Stimulated activated CD4-positive, alpha-beta T cell treated with anti-CD3 and anti-CD28 coated beads, Interleukin-1b, Interleukin-23, amount 100 ng/mL, for 1 hour (primary cell): ENCODE measurements at places on chromosomes 3 and 15.

GRCh38 chr15:75335313-75335704 is 554 bp upstream of the COMMD4 start:
- DNase-seq = no peak

DNA sequence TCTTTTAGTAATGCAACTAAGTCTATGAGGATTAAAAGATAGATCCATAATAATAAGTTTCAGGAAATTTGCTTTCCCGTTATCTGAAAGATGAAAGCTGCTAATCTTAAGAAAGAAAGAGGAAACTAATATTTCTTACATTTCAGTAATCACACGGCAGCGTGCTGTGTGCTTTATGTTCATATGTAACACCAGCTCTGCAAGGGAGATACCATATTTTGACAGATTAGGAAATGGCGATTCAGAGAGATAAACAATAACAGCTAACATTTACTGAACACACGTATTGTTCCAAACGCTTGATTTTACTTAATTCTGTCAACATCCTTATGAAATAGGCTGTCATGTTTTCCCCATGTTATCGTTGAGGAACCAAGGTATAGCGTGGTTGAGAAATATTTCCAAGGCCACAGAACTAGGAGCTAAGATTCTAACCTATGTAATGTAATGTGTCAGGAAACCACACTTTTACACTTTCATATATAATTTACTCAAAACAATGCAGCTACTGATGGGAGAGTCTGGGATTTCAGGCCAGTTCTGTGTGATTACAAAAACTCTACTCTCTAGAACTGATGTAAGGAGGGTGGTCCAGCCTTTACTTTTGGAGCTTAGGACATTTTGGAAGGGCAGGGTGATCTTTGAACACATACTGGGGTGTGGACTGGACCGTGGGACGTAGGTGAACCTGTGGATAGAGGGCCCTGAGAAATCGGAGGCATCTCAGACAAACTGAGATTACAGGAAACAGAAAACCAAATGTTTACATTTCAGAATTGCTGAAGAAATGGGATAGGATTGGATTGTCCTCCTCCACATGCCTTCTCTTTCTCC is 100.6 kb downstream of the IL1RAP start:
- DNase-seq = no peak

- no peak for DNase-seq
Measured at GRCh38 chr3:57971975-57972374, 36.2 kb upstream of the FLNB start.

GRCh38 chr3:195916291-195916690 is 7.9 kb upstream of the TNK2 start:
- no peak for DNase-seq

DNA sequence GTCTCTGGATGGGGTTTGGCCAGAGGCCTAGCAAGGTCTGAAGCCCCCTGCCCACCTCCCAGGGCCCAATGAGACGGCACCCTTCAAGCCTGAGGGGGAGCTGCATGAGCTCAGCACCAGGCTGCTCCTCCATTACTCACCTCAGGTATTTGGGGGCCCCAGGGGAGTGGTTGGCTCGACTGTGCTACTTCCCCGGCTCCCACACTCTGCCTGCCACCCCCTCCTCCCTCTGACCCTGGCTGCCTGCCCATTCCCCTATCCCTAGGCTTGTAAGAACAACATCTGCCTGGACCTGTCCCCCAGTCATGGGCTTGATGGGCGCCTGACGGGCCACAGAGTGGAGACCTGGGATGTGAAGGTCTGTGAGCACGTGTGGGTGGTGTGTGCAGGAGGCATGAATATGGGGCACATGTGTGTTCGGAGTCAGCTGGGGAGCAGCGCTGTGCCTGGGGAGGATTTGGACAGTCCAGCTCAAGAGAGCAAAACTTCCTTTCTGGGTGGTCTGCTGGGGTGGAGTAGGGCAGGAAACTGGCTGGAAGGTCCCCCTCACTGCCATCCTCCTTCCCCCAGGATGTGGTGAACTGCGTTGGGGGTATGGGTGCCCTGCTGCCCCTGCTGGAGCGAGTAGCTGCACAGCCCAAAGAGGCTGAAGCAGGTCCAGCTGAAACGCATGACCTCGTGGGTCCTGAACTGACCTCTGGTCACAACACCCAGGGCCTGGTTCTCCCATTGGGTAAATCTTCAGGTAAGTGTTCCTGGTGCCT is 17.4 kb downstream of the NBEAL2 start:
- no peak for DNase-seq

GRCh38 chr3:174547801-174548435 is 311.2 kb upstream of the NAALADL2 start:
- DNase-seq = no peak

GRCh38 chr3:38964204-38964603 is 87.5 kb downstream of the SCN11A start:
- no peak for DNase-seq

DNA sequence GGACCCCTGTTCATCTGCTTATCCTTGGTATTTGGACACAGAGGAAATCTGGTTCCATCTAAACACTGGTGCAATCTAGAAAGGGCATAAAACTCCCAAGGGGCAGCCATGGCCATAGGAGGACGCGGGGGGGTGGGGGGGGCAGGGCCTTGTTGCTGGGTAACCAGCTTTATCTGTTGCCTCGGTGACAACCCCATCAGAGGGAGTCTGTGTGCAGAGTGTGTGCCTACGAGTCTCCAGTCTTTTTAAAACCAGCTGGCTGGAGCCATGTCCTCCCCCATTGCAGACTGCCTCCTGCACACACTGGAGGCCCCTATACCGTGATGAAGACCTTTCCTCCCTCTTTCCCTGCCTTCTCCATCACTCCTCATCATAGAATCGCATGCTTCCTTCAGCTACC is 26.4 kb upstream of the CORO2B start:
- no peak for DNase-seq

GRCh38 chr3:52029053-52029452 is 27.3 kb downstream of the DUSP7 start:
- DNase-seq = no peak

- no peak for DNase-seq
Measured at GRCh38 chr3:196177567-196177966, 33.6 kb downstream of the ZDHHC19 start.

- no peak for DNase-seq
Measured at GRCh38 chr3:186605561-186606545, 7.0 kb upstream of the AHSG start.

GRCh38 chr3:58356054-58356453 is 23.4 kb downstream of the PXK start:
- DNase-seq = no peak

DNA sequence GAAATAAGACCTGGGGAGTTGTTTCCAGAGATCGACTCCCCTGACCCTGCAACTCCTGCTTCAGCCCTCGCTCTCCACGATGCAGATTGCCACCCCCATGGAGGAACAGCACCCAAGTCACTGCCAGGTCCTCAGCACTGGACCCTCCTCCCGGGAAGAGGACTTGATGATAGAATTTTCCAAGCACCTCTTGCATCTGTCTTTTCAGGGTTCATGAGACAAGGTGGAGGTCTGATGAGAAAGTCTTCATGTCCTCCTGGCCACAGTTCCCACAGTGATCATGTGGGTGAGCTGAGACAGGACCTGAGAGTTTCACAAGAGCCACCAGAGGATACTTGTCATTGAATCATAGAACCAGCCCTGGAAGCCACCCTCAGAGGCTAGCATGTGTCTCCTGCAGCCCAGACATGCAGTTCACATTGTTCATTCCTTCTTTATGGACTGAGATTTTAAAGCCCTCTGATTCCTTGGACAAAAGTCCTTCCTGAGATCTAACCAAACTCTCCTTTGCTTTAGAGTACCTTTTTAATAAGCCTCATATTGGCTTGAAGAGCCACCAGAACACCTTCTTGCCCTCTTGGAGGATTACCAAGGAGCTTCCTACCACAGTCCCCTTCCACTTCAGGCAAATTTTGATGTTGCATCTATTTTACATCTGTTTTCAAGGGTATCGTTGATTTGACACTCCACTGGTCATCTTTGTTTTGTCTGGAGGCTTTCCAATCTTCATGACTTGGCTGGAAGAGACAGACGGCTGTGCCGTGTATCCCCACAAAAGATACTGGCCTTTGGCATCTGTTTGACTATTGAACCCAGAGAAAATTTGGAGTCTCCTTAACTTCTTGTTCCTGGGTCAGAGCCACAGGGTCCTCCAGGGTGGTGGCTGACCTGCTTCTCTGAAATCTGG is 224.8 kb upstream of the BHLHE40 start:
- no peak for DNase-seq

DNA sequence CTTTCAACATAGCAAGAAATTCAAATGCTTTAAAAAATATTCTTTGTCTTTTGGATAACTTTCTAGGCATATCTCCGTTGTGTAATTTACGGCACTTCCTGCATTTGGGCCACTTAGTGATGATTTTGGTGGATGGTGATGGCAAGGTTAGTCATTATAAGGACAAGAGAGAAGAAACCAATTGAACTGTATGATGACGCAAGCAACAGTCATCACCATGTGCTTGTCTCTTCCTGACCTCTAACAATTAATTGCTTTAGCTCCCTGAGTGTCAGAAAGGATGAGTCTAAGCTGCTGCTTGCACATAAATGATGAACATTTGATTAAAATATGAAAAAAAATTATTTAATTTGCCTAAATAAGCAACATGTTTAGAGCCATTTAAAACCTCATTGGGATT is 11.3 kb upstream of the P2RY12 start:
- no peak for DNase-seq

DNA sequence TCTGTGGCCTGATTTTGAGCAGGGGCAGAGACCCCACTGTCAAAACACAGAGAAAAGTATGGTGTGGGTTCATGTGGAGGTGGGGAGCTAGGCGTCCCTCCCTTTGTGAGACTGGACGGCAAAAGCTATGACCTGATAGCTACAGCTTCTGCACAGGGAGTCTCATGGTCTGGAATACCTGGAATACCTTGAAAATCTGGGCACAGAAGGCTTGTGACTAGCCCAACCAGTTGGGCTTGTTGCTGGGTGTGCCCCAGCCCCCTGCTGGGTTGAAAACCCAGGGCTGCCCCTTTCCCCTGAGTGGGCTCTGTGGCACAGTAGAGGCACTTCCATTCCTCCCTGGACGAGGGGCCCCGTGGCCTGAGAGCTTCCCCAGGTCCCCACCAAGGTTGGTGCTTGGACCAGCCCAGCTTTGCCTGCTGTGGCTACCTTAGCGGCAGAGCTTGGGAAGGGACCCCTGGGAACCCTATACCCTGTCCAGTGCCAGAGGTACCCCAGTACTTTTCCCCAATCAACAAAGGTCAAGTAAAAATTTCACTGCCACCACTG is 37.3 kb downstream of the SLC2A2 start:
- DNase-seq = no peak

DNA sequence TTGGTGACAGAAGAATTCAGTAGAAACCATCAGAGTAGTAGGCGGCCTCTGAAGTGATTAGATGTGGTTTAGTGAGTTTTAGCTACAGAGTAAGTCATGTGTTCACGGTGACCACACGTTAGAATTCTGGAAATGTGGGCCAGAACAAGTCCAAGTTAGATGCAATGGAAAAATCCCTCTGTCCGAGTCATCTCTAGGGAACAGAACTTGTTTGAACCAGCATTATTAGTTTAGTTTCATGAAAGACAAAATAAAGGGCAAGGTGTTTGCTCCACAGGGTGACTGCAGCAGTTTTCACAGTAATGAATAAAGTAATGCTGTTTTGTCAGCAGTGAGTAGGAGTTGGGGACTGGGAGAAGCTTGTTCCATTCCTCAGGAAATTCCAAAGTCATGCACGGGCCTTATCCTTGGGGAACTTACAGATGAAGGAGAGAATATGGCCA is 100.2 kb downstream of the CGNL1 start:
- DNase-seq = no peak

DNA sequence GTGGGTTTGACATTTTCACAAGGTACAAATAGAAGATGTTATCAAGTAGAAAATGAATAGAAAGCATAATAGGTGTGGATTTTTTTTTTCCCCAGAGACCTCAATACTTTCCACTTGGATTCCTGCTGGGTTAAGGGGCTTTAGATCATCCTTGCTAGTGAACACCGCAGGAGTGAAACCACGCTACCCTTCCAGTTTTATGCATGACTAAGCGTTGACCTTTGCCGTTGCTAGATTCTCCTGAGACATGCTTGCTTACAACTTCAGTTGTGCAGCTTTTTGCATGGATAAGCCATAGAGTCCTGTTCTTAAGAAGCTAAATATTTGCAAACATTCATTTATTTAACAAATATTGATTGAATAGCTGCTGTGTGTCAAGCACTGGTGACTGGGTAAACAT is 299.7 kb upstream of the LMCD1 start:
- DNase-seq = no peak

DNA sequence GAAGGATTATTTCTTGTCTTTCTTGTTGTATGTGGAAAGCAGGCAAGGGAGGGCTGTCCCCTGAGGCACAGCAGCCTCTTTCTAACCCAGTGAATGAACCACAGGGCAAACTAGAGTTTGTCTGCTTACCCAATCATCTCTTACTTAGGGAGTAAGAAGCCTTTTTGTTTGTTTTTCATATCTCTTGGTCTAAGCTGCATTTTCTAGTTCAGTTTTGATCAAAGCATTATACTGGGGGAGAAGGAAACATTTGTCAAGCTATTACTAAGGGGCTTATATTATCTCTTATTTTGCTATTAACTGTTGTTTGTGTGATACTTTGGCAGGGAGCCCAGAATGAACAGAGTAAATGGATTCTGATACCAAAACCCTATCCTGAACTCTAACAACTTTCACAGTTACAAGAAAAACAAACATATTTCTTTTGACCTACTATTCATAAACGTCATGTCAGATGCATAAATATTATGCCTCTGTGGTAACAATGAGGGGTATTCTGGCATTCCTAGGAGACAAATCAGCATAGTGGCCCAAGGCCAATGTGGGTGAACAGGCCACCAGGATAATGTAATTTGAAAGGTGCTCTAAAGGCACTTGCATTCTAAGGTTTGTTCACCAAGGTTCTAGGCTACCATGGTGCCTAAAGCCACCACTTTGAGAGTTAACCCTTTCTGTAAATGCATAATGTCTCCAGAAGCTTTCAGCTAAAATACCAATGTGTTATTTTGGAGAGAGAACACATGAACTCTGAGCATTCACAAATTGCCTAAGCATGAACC is 271.6 kb upstream of the ZPLD1 start:
- DNase-seq = no peak

DNA sequence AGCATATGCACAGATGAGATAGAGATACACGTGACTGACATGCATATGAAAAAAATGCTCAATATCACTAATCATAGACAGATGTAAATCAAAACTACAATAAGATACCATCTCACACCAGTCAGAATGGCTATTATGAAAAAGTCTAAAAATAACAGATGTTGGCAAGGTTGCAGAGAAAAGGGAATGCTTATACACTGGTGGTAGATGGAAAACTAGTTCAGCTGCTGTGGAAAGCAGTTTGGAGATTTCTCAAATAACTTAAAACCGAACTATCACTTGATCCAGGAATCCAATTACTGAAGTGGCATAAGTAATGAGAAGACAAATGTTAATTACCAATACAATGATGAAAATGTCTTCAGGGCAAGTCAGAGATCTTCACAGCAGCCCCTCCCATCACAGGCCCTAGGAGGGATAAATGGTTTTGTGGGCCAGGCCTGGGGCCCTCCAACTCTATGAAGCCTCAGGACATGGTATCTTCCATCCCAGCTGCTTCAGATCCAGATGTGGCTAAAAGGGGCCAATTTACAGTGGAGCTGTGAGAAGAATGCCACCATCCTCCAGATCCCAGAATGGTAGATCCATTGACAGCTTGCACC is 71.4 kb upstream of the PLSCR4 start:
- DNase-seq = no peak

GRCh38 chr3:21621181-21621651 is 129.8 kb downstream of the ZNF385D start:
- no peak for DNase-seq

- no peak for DNase-seq
Measured at GRCh38 chr3:81041331-81041730, 720.1 kb downstream of the GBE1 start.
